Panc1 (cell line): ENCODE measurements at places on chromosomes 5 and 9. TPM values are rescaled to one million over a fixed set of nuclear protein-coding genes. Genes with fewer than 3 reads are reported as not detected.

The SNAPC3 gene
- total RNA-seq = 11.5 TPM

The NUTM2G gene
- not detected for total RNA-seq

The FYB1 gene
- 0.46 TPM for total RNA-seq

The ANKRD31 gene
- total RNA-seq = not detected

The AIF1L gene
- 6.0 TPM for total RNA-seq

The TEX48 gene
- not detected for total RNA-seq

The BTNL8 gene
- total RNA-seq = not detected

GRCh38 chr5:163695830-163696578, 190.6 kb downstream of the MAT2B start:
- DNase-seq = peak; percentile 42
- H3K36me3 ChIP-seq = no peaks in the 10 kb centered on the region
- no peaks in the 10 kb centered on the region for H3K4me1 ChIP-seq
- H3K27me3 ChIP-seq = no peaks in the 10 kb centered on the region; the same call in 1 of the 2 replicates

DNA sequence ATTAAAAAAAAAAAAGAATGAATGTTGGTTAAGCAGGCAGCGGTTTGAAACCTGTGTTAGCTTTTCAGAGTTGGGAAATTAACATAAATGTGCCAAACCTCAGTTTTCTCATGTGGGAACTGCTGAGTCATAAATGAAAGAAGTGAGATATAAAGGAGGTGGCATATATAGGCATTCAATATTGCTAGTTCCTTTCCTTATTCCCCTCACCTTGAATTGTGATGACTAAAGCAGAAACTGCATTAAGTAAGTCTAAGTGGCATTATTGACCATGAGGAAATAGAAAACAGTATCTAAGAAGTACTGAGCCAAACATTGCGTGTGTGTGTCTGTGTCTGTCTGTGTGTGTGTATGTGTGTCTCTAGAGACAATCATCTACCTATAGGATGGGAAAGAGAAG, 691.2 kb downstream of the TLR4 start:
- H3K4me3 ChIP-seq = no peak overlapping the region
- no peaks in the 10 kb centered on the region for H3K36me3 ChIP-seq
- H3K27me3 ChIP-seq = no peaks in the 10 kb centered on the region
- H3K27ac ChIP-seq = no peak overlapping the region
- no peak for DNase-seq
- no peaks in the 10 kb centered on the region for H3K4me1 ChIP-seq

DNA sequence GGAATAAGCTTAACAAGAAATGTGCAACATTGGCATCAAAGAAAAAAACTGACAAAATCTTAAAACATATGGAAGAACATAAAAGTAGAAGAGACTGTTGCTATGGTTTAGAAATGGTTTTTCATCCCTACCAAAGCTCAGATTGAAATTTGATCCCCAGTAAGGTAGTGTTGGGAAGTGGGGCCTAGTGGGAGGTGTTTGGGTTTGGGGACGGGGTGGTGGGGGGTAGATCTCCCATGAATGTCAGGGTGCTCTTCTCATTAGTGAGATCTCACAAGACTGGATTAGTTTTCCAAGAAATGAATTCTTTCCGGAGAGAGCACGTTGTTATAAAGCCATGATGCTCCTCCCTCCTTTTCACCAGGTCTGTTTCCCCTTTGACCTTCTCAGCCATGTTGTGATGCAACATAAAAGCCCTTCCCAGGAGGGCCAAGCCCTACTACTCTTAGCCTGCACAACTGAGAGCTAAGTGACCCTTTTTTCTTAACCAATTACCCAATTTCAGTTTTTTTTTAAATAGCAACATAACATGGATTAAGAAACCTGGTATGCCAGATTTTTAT, 10.6 kb downstream of the TMEM167A start:
- no peaks in the 10 kb centered on the region for H3K27me3 ChIP-seq
- no peak for DNase-seq
- no peak overlapping the region for H3K27ac ChIP-seq
- peaks cover 13% of the 10 kb centered on the region for H3K36me3 ChIP-seq

- no peak for DNase-seq
- peak overlapping the region; percentile 91 for H3K27ac ChIP-seq
- peak overlapping the region; percentile 83 for H3K4me3 ChIP-seq
- H3K27me3 ChIP-seq = no peaks in the 10 kb centered on the region
- H3K4me1 ChIP-seq = peaks cover 49% of the 10 kb centered on the region
- H3K36me3 ChIP-seq = no peaks in the 10 kb centered on the region; the same call in 1 of the 2 replicates
Observed at GRCh38 chr5:172453206-172453985, 929 bp downstream of the SH3PXD2B start.

DNA sequence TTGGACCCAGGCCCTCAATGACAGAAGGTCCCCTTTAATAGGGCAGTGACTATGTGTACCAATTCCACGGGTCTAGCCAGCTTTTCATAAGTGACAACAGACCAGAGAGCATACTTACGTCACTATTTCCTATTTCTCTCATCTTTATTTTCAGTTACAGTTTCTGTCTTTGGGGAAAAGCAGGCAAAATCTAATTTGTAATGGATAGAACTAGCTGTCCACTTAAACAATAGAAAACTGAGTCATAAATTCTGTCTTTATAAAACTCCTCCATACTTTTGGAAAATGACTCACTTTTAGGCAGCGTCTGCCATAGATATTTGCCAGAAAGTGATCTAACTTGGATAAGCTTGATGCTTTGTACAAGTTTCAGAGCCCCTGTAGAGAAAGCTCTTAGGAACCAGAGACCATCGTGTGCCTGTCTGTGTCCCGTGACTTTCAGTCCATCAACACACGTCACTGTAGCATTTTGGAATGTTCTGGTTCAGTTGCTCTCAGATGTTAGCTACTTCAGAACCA, 101.9 kb downstream of the F2RL2 start:
- H3K27ac ChIP-seq = no peak overlapping the region
- H3K36me3 ChIP-seq = no peaks in the 10 kb centered on the region
- no peak for DNase-seq
- peaks cover 15% of the 10 kb centered on the region for H3K27me3 ChIP-seq
- no peak overlapping the region for H3K4me3 ChIP-seq

GRCh38 chr9:31615966-31616365, 768.5 kb upstream of the ACO1 start:
- no peaks in the 10 kb centered on the region for H3K4me1 ChIP-seq
- H3K27ac ChIP-seq = no peak overlapping the region
- DNase-seq = no peak
- no peaks in the 10 kb centered on the region for H3K27me3 ChIP-seq

GRCh38 chr9:112520069-112520468, 33.4 kb downstream of the KIAA1958 start:
- H3K4me3 ChIP-seq = no peak overlapping the region
- no peaks in the 10 kb centered on the region for H3K4me1 ChIP-seq
- H3K27ac ChIP-seq = no peak overlapping the region
- no peaks in the 10 kb centered on the region for H3K36me3 ChIP-seq
- no peaks in the 10 kb centered on the region for H3K27me3 ChIP-seq

DNA sequence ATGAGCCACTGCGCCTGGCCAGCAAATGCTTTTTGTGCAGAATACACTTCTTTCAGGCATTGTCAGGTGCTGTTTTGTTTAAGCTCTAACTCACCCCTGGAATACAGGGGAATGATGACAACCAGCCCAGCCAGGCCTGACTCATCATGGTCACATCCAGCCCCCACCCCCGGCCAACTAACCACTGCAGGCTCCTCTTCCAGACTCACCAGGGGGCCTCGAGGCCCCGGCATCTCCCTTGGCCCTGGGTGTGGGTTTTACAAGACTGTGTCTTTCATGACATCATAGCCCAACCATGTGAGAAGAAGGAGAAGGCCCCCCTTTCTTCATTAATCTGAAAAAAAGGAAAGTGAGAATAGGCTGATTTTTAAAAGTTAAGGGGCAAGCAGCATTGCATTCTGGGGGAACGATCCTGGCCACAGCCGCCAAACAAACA, 35.5 kb downstream of the OLFML2A start:
- H3K27me3 ChIP-seq = no peaks in the 10 kb centered on the region
- no peak overlapping the region for H3K4me3 ChIP-seq
- H3K27ac ChIP-seq = no peak overlapping the region
- H3K36me3 ChIP-seq = no peaks in the 10 kb centered on the region
- no peak for DNase-seq

DNA sequence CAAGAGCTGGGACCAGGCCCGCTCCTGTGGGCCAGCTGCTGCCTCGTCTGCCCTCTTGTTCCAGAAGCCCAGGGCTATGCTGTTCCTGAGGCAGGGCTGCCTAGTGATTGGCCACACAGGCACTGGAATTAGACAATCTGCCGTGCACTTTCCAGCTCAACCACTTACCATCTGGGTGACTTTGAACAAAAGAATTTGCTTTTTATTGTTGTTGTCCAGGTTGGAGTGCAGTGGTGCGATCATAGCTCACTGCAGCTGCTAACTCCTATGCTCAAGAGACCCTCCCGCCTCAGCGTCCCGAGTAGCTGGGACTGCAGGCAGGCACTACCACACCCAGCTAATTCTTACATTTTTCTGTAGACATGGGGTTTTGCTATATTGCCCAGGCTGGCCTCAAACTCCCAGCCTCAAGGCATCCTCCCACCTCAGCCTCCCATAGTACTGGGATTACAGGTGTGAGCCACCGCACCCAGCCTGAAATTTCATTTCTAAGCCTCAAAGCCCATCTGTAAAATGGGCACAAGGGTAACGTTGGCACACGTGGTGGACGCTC, 1.2 kb upstream of the NEK6 start:
- no peak overlapping the region for H3K4me3 ChIP-seq
- H3K27me3 ChIP-seq = no peaks in the 10 kb centered on the region
- H3K4me1 ChIP-seq = peaks cover 39% of the 10 kb centered on the region
- peak overlapping the region; percentile 85 for H3K27ac ChIP-seq
- H3K36me3 ChIP-seq = no peaks in the 10 kb centered on the region
